ENCODE measurements at places on chromosomes 3 and 15.

DNA sequence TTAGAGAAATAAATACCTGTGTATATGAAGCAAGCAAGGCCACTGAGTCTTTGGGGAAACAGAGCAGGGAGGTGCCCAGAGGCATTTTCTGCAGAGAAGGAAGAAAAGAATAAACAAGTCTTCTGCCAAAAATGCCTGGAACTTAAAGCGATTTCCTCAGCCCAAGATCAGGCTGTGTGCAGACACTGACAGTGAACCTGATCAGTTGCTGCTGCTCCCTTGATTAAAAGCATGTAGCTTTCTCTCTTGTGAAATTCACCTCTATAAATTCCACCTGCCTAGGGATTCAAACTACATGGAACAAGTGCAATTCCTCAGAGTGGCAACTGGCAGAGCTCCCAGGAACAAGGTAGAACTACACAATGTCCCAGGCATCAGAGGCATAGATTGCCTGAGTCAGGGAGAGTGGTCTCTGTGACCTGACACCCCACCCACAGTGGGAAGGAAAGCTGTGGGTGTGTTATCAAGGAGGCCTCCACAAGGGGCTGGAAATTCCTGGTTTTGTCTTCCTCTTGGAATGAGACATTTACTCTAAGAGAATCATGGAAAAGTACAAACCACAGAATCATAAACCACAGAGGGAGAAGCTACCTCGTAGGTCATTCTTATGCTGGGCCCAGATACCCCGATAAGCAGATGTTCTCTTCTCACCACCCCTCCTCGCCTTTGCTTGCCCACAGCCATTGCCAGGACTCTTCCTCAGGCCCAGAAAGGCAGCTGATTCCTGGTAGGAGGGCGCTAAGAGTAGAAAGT is 1.8 kb upstream of the ZBTB38 start:
- DNase-seq: no peak

DNA sequence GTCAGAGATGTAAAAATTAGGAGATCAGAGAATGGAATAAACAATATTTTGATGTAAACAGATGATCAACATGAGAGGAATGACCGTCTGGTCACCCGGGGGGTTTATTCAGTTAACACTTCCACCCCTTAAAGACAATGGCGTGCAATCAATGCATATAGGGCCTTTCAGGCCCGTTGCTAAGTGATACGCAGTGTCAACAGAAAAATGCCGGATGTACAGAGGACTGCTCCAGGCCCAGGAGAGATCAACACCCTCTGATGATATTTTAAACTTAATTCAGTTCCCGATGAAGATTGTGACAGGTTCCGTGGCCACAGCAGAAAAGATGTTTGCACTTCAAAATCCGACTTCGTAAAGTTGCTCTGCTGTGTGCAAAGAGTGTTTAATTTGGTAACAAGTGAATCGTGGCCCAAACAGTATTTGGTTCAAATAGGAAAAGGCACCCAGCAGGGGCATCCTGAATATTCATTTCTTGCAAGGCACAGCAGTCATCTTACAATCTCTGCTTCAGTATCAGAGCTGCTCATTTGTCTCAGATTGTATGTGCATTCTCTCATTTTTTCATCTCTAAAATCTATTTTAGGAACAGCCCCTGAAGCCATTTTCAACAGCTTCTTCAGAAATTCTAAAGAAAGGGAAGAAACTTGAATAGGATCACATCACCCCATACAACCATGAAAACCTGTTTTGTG is 72.6 kb downstream of the FOXB1 start:
- DNase-seq: no peak

DNA sequence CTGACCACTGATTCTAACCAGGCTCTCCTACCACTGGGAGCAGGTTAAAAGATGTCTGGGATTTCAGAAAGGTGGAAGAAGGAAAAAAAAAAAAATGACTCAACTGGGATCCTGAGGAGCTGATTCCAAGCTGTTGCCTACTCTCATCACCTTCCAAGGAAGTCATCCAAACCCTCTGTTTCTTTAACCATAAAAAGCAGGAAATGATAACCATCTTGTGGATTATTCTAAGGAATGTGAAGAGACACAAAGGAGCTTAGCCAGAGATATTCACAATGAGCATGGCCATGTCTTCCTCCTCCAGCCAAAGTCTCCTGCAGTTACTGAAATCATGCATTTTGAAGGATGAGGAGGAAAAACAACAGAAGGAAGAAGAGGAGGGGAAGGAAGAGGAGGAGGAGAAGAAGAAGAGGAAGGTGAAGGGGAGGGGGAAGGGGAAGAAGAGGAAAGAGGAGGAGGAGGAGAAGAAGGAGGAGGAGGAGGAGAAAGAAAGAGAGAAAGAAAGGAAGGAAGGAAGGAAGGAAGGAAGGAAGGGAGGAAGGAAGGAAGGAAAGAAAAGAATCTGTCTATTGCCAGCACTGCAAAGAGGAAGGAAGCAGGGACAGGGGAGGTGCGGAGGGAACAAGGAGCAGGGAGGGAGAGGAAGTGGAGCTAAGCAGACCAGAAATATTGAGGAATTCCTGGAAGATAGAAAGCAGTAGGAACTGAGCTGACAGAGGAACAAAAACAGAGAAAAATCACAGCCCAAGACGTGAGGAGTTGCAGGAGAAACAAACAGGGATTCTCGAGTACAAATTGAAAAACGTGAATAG is 229.2 kb downstream of the UACA start:
- no peak for DNase-seq

DNA sequence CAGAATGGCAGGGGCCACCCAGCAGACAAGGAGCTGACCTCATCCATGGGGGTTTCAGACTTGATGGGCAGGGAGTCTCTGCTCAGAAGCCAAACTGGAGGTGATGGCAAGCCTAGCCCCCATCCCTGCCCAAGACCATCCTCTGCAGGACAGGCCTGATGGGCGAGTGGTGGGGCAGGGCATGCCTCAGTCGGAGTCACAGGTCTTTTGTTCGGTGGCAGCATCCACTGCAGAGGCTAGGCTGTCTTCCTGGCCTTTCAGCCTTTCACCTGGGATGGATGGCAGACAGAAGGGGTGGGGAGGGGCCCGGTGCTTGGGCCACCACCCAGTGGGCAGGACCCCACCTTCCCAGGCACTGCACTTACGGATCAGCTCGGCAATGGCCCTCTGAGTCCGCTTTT is 44.4 kb downstream of the PTH1R start:
- no peak for DNase-seq

- DNase-seq: no peak
Observed at GRCh38 chr15:101625184-101625583, 27.0 kb downstream of the TM2D3 start.

GRCh38 chr3:22297436-22297835 is 546.4 kb upstream of the ZNF385D start:
- DNase-seq: no peak

- no peak for DNase-seq
Observed at GRCh38 chr3:67897351-67898336, 243.2 kb upstream of the SUCLG2 start.

GRCh38 chr15:65217526-65218482 is 6.5 kb upstream of the CILP start:
- no peak for DNase-seq

DNA sequence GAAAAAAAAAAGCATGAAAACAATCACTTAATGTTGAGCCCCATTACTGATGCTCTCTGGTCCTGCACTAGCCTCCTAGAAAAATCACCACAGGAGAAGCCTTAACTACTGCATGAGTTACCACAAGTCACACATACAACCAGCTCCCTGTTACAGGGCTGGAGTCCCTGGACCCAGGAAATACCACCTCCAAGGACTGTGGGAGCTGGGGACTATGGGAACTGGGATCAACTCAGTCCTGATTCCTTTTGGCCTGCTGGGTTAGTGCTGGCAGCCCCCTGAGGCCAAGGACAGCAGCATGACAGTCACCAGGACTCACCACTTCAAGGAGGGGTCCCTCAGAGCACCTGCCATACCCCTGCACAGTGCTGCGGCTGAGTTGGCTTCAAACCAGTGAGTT is 559 bp downstream of the NR1I2 start:
- DNase-seq: no peak

DNA sequence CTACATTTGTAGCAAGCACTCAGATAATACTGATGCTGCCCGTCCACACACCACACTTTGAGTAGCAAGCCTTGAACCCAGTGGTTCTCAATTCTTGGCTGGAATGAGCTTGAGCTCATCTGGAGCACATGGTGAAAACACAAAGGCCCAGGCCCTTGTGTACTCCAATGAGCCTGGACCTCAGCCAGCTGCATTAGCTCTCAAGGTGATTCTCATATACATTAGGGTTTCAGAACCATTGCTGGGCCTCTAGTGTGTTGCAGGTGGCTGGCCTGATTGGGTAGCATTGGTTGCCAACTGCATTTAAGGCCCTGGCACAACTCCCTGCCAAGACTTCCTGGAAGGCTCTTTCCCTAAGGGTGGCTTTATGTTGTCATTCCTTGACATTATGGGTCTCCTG is 23.4 kb upstream of the ZFAND6 start:
- DNase-seq: peak; percentile 25

DNA sequence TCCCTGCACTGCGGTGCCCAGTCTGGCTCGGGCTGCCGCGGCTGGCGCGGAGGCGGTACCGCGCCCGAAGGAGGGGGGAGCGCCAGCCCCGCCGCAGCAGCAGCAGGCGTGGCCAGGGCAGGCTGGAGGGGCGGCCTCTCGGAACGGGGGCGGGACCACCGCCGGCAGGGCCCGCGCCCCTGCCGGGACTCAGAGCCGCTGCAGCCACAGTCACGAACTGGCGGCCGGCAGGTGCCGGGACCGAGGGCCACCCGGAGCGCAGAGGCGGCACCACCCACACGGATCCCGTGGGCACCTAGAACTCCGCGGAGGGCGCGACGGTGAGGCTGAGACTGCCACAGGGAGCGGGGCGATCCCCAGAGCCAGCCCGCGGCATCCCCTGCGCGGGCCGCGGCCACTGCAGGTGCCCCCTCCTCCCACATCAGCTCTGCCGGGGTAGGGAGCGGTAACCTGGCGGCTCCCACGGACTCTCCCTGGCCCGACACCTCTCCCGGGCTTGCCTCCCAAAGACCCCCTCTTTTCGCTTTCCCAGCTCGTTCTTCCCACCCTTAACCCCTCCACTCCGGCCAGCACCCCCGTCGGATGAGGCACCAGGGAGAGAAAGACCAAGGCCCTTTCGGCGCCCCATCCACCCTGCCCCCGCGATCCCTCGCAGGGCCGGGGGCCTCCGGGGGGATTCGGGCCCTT is at the start of gene VWA5B2:
Gene VWA5B2 (plus strand): TSS at position 192 of the 687 bp plus-strand sequence. CDS start 944 bp downstream, outside the sequence.
- DNase-seq: peak; percentile 72

DNA sequence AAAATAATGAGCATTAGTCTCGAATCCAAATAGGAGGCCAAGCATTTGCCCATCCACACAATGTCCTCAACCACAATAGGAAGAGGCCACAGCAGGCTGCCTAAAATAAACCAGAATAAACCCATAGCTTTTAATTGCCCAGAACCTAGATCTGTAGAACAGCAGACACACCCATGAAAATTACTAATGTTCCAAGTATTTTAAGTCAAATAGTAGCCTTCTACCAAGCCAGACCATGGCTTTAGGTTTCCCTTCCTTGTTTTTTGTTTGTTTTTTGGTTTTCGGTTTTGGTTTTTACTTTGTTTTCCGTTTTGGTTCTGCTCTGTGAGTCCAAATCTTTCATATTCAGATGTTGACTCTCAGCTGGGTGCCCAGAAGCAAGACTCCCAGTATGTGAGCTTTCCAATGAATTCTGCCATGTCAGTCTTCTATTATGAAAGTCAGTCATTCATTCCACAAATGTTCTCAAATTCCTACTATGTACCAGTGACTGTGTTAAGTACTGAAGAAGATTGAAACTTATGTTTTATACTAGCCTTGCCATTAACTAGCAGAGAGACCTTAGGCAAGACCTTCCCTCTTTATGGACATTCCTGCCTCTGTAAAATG is 57.8 kb upstream of the BOC start:
- DNase-seq: no peak

DNA sequence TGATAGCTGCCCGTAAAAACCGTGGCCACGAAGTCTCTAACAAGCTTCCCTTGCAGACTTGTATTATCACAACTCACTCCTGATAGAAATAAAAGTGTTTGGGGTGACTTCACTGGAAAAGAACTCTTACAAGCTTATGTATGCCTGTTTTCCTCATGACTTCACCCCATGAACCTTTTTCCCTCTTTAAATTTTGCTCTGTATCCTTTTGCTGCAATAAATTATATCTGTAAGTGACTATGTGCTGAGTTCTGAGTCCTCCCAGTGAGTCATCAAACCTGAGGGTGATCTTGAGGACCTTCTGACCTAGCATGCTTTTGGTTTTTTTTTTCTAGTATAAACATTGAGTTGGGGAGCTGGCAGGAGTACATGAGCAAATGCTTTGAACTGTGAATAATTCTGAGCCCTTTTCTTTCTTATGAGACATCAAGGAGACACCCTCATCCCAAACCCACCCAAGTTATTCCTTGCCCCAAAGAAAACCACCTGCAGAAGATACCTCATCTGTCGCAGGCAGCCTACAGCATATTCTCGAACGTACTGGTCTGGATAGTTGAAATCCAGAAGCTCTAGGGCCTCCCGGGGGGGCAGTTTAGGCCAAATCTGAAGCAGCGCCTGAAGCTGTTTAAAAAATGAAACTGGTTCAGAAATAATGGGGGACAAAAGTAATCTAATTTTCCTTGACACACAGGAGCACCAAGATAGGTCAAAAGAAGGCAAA is 85.9 kb downstream of the FAIM start:
- no peak for DNase-seq

- peak; percentile 4 for DNase-seq
Observed at GRCh38 chr15:99167201-99167600, 62.3 kb downstream of the SYNM start.

Data from NCI-H2107 (cell line).